ENCODE measurements at places on chromosomes 12 and 14. TPM values are rescaled to one million over a fixed set of nuclear protein-coding genes. Genes with fewer than 3 reads are reported as not detected.

GRCh38 chr14:91870890-91871289 is 3.6 kb upstream of the TC2N start:
- no peak for DNase-seq

GRCh38 chr12:111764120-111764821 is 2.5 kb upstream of the ALDH2 start:
- DNase-seq: no peak

TCL1B gene
- total RNA-seq: not detected

HELB gene
- 2.1 TPM for total RNA-seq

- DNase-seq: no peak
These were observed 8.8 kb downstream of the TESC start for GRCh38 chr12:117090388-117090787.

NKX2-1 gene
- not detected for total RNA-seq

IGF1 gene
- total RNA-seq: not detected

DNA sequence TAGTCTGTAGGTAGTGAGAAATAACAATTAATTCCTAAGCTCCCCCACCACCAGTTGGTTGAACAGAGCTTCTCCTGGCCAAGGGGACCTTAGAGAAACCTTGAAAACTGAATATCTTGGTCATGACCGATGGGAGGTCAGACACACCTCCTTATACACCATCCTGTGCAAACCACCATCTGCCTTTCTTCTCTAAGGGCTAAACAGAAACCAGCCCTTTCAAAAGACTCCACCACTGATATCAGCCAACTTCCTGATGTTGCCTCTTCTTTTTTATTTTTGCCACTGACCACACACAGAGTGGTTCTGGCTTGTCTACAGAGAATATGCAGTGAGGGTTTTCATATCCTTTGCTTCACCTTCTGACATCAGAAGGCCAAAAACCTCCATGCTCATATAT is 977.7 kb upstream of the SEL1L start:
- no peak for DNase-seq

DNA sequence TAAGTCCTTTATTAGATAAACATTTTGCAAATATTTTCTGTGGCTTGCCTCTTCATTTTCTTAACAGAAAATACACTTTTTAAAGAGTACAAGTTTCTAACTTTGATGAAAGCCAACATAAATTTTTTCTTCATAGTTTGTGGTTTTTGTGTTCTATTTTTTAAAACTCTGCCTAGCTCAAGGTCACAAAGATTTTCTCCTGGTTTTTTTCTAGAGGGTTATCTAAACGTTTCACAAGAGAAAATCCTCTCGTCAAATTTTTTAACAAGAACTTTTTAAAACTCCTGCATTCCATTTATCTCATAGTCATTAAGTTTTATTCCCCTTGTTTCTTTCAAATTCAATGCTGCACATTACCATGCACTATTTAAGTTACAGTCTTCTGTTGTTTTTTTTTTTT is 8.2 kb downstream of the AREL1 start:
- no peak for DNase-seq

GRCh38 chr14:80955416-80955941 is at the start of gene TSHR:
TSS of gene TSHR (plus strand) at chr14:80955621. CDS start at chr14:80955681, 60 bp downstream.
- no peak for DNase-seq

- peak; percentile 91 for DNase-seq
These were observed 20.2 kb upstream of the DUSP16 start for GRCh38 chr12:12582895-12583303.

GRCh38 chr12:15536446-15536845 is 214.1 kb downstream of the PTPRO start:
- DNase-seq: no peak

GRCh38 chr12:31528095-31528494 is 62.8 kb downstream of the DENND5B start:
- DNase-seq: no peak

ADCY4 gene
- 0.04 TPM for total RNA-seq

DRAM1 gene
- 5.2 TPM for total RNA-seq

DNA sequence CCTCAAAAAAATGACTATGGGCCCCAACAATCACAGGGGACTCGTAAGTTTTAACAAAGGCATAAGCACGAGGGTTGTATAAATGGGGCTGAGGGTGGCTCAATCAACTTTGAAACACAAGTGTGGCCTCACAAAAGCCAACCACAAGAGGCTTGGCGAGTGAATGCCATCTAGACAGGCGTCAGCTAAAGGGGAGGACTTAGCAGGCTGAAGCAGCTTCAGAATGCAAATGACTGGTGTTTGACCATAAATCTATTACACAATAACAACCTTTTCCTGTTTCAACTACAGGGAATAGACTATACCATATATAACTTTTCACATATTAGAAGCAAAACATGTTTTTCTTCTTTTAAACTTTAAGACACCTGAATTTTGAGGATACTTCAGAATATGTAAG is 777.9 kb downstream of the FSCB start:
- DNase-seq: no peak

DNA sequence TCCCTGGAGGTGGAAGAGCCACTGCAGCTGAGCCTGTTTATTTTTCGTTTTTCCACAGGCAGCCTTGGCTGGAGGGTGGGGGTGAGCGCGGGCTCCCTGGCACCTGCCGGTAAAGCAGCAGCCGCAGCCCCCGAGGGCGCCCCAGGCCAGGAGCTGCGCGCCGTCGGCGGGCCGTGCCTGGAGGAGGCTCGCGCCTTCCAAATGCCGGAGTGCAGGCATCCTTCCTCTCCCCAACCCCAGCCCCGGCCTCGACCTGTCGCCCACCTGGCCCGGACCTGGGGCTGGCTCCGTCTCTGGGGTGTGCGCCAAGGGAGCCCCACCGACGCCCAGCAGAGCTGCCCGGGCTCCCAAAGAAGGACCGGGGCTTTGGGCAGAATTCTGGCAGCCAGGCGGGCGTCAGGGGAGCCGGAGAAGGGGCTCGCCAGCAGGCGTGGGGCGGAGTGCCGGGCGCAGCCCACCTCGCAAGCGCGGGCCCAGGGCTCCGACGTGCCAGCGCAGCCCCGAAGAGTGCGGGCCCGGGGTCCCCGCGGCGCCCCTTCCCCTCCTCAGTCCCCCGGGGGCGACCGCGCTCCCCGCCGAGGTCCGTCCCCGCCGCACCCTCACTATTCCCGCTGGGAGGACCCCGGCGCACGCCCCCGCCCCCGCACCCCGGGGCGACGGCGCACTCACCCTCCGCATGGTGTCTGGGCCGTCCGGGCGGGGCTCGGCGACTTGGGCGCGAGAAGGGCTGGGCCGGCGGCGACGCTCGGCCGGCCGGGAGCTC is 130.3 kb downstream of the NDUFA12 start:
- DNase-seq: no peak

DNA sequence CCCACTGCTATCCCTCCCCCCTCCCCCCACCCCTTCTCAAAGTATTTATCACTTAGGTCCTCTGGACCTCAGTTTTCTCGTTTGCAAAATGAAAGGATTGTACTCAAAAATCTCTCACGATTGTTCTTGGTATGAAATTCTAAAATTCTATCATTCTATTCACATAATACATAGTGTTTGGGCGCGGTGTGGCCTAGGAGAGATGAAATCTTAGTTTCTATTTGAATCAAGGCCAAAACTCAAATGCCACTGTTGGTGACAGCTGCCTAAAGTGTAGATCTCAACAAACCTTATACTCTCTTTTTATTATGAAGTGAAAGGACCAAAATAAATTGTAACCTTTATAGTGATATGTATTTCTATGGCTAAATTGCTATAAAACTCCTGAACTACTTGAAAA is 23.7 kb upstream of the YAF2 start:
- DNase-seq: no peak

PRKAB1 gene
- total RNA-seq: 16.2 TPM

- DNase-seq: no peak
These were observed 849.2 kb upstream of the LRFN5 start for GRCh38 chr14:40757376-40757950.
